Breast epithelium (tissue), 4 donors: ENCODE measurements at places on chromosomes 7 and 10. TPM values are rescaled to one million over a fixed set of nuclear protein-coding genes. Genes with fewer than 3 reads are reported as not detected.

Gene AQP1
- 177 TPM for total RNA-seq

Gene TMEM26
- total RNA-seq: 17.4 TPM

Gene CALML3
- total RNA-seq: 13.5 TPM

Gene SPACDR
- not detected for total RNA-seq

DNA sequence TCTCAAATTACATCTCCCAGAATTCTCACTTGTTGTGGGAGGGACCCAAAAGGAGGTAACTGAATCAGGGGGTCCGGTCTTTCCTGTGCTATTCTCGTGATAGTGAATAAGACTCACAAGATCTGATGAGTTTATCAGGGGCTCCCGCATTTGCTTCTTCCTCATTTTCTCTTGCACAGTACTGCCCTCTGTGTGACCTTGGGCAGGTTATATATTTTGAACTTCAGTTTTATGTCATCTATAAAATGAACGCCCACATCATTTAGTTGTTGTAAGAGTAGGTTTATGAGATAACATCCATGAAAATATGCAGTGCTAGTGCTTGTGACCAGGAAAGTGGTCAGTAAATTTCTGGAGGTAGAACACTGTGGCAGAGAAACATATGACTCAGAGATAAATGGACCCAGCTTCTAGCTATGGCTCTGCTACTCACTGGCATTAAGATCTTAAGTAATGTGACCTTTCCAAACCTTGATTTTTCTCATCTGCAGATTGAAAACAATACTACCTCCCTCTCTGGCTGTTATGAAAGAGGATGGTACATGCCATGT is 44.3 kb downstream of the SCRN1 start:
- DNase-seq: no peak
- no peak overlapping the region for H3K27ac ChIP-seq
- H3K4me1 ChIP-seq: no peaks in the 10 kb centered on the region
- H3K4me3 ChIP-seq: no peak overlapping the region
- H3K36me3 ChIP-seq: no peaks in the 10 kb centered on the region

DNA sequence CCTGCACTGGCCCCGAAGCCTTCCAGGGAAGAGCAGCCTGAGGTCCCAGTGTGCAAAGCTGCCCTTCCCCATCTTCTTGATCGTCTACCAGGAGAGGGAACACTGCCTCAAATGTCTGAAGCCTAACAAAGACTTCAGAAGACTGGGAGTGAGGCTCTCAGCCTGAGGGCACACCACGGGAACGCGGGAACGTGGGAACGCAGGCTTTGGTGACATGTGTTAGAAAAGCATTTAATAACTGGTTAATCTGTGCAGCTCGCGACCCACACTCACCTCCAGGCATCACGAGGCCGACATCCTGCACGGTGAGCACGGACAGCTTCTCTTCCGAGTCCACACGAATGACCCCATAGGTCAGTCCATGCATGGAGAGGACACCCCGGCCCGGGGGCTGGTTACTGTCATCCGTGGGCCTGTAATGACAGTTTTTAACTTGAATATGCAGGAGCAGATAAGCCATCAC is 234.0 kb downstream of the ZMYND11 start:
- H3K27me3 ChIP-seq: no peaks in the 10 kb centered on the region
- H3K4me3 ChIP-seq: no peak overlapping the region
- no peak for DNase-seq
- H3K27ac ChIP-seq: no peak overlapping the region
- peaks cover 3% of the 10 kb centered on the region for H3K36me3 ChIP-seq
- H3K4me1 ChIP-seq: no peaks in the 10 kb centered on the region

GRCh38 chr7:142168746-142169145 is 57.2 kb downstream of the MGAM2 start:
- no peaks in the 10 kb centered on the region for H3K36me3 ChIP-seq
- no peak overlapping the region for H3K27ac ChIP-seq
- no peak for DNase-seq
- H3K4me1 ChIP-seq: no peaks in the 10 kb centered on the region

GRCh38 chr7:82745820-82746219 is 302.2 kb upstream of the CACNA2D1 start:
- H3K36me3 ChIP-seq: no peaks in the 10 kb centered on the region
- no peak overlapping the region for H3K4me3 ChIP-seq
- no peaks in the 10 kb centered on the region for H3K4me1 ChIP-seq
- no peak overlapping the region for H3K27ac ChIP-seq

DNA sequence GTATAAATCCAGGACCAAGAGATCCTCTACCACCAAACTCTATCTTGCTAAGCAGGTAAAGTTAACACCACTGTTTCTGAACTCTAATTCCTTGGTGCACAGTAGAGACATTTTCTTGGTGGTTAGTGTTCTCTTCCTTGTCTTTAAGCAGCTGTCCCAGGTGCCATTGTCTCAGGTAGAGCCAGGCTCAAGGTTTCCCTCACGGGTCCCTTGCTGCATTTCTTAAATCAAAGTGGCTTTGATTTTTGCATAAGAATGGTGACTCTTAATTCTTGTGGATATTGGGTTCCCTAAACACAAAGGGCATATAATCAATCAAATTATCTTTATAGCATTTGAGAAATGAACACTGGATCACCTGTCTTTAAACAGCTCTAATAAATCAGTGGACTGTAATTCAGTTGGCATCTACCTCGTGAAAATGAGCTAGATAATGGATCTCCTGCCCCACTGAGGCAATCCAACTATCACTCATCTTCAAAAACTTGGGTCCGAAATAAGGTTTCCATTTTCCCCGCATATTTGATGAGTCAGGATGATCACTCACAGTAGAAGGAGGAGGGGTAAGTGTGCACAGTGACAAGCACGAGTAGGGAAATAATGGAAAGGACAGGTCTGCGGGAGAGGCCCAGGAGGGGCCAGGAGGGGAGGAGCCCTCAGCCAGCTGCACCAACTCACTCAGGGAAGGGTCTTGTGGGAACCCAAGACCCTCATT is 2.4 kb downstream of the ABCC2 start:
- H3K27ac ChIP-seq: no peak overlapping the region
- H3K4me1 ChIP-seq: no peaks in the 10 kb centered on the region
- no peaks in the 10 kb centered on the region for H3K36me3 ChIP-seq
- no peaks in the 10 kb centered on the region for H3K27me3 ChIP-seq
- no peak overlapping the region for H3K4me3 ChIP-seq

GRCh38 chr7:157587051-157587804 is 250.4 kb downstream of the DNAJB6 start:
- H3K4me1 ChIP-seq: no peaks in the 10 kb centered on the region
- DNase-seq: no peak
- H3K27me3 ChIP-seq: no peaks in the 10 kb centered on the region
- H3K36me3 ChIP-seq: no peaks in the 10 kb centered on the region
- no peak overlapping the region for H3K27ac ChIP-seq

DNA sequence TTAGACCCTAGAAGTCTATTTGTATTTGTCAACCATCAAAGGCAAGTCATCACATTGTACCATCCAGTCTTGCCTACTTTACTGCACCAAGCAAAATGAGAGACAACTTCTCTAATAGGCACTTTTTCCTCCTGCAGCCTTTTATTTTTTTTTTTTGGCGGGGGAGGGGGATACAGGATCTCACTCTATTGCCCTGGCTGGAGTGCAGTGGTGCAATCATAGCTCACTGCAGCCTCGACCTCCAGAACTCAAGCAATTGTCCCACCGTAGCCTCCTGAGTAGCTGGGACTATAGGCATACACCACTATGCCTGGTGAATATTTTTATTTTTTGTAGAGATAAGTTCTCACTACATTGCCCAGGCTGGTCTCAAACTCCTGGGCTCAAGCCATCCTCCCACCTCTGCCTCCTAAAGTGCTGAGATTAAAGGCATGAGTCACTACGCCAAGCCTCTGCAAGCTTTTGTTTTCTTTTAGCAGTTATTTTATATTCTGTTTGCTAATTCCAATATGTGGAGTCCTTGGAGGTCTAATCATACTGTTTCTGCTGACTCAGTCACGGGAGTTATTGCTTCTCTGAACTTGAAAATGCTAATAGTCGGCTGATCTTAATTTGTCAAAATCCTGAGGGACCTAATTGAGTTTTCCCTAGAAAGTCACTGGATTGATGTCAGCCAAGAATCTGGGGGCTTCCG is 14.2 kb downstream of the KPNA7 start:
- H3K4me3 ChIP-seq: no peak overlapping the region
- H3K27ac ChIP-seq: no peak overlapping the region
- DNase-seq: no peak
- no peaks in the 10 kb centered on the region for H3K4me1 ChIP-seq
- H3K27me3 ChIP-seq: no peaks in the 10 kb centered on the region
